Stimulated activated CD4-positive, alpha-beta T cell treated with anti-CD3 and anti-CD28 coated beads, Interleukin-15, amount 100 ng/mL, for 48 hours (primary cell): ENCODE measurements at places on chromosomes 7 and 10.

DNA sequence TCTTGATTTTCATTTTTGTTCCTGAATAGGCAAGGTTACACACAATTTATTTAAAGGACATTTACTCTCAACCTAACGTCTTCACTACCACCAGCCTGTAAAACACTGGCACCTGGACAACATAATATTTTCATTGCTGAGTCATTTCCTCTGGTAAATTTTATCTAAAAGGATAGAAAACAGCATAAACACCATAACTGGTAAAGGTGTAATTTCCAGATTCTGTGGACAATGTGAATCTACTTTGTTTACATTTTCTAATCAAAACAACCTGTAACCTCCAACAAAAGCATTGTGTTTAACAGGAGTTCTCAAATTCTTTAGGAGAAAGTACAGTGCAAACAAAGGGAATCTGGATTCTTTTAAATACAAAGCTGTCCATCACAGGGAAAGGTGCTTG lies 472.0 kb upstream of the AKR1E2 start:
- no peak for DNase-seq

DNA sequence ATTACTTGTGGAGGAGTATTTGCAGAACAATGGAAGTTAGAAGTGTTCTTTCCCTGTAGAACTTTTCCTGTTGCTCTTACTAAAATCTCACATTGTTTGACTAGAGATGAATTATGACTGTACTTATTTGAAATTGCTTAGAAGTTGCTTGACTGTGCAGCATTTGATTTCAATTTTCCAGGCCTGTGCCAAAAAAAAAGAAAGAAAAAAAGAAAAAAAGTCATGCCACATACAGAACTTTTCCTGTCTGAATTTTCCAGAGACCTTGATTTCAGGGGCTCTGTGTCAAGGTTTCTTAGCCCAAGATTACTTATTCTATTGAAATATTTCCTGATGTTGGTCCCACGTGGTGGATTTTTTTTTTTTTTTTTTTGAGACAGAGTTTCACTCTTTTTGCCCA lies 3.5 kb upstream of the FAM171A1 start:
- no peak for DNase-seq

- DNase-seq, result no peak
These were observed 120.3 kb downstream of the ITIH5 start for GRCh38 chr10:7546385-7546967.

- peak; percentile 7 for DNase-seq
These were observed 924 bp downstream of the BMPR1A start for GRCh38 chr10:86757113-86757972.

GRCh38 chr7:116548506-116548905 lies 23.7 kb downstream of the CAV1 start:
- no peak for DNase-seq

DNA sequence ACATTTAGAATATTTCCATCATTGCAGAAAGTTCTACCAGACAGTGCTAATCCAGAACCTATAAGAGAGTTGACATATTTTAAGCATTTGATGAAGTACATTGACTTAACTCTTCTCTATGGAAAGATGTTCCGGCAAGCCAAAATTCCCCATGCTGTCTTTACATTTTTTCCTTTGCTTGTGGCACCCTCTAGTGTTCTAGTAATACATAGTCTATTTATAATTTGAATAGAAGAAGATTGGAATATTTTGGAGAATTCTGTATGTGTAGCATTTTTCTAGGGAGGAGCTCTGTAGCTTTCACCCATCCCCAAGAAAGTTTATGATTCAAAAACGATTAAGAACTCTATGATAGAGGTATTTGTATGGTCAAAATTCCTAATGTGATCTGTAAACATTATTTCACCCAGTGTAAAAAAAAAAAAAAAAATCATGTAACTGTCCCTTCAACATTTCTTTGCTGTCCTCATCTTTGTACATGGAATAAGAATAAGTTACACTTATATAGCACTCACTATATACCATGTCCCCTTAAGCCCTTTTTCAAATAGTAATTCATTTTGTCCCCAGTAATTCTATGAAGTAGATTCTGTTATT lies 33.2 kb downstream of the NRF1 start:
- DNase-seq, result no peak

DNA sequence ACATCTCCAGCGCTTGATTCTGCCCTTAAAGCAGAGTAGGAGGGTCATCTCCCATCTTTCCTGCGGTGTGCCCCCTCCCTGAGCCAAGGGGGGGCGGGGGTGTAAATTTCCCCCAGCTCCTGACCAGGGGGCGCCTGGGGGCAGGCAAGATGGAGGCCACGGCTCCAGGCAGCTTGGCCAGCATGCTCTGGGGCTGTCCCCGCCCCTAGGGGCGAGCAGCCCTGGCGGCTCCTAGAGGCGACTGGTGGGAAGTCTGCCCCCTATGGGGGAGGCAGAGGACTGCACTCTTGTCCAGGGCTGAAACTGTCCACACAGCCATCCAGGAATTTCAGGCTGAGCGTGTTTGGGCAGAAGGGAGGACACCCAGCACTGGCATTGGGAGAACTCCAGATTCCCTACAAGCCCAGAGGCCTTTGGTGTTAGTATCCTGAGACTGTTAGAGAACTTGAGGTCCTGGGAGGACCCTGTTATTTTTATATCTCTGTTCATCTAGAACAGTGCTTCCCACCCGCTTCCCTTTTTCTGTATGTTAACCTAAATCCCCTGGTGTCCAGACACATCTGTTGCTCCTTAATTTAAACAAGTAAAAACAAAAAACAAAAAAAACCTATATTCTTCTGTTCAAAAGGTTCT lies 4.6 kb downstream of the STRA8 start:
- DNase-seq, result no peak

DNA sequence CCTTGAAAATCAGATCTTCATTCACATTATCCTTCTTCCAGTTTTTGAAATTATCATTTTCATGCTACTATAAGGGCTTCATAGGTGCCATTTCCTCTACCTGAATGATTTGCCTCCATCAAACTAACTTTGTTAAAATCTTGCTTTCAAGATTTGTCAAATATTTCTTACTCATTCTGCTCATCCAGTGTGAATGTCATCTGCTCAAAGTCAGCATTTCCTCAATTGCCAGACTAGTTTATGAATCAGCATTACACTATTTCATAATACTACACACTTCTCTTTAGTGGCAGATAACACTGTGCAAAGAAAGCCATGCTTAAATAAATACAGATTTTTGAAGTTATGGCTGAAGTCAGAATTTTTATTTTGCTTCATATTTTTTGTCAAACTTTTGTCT lies 21.3 kb upstream of the LIPF start:
- DNase-seq, result no peak

DNA sequence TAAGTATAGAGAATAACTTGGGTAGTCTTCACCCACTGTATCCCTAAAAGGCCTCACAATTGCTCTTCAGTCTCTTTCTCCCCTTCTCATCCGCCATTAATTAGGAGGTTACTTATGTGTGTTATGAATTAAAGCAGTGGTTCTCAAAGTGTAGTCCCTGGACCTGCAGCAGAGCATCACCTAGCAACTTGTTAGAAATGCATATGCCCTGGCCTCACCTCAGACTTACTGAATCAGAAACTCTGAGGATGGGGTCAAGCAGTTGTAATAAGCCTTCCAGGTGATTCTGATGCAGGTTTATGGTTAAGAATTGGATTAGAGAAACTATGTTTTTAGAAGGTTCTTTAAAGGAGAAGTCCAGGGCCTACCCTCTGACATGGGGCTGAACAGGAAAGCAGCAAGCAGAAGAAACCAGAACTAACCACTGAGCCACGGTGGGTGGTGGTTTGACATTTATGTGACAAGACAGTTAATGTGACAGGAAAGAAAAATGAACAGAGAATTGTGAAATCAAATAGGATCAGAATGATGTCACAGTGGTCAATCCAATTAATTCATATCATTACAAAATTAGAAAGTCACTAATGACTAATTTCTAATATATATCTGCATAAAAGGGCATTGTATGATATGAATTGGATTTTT lies 37.6 kb downstream of the ENTPD1 start:
- no peak for DNase-seq

- DNase-seq, result no peak
These were observed 1041.8 kb downstream of the GATA3 start for GRCh38 chr10:9096288-9096687.

DNA sequence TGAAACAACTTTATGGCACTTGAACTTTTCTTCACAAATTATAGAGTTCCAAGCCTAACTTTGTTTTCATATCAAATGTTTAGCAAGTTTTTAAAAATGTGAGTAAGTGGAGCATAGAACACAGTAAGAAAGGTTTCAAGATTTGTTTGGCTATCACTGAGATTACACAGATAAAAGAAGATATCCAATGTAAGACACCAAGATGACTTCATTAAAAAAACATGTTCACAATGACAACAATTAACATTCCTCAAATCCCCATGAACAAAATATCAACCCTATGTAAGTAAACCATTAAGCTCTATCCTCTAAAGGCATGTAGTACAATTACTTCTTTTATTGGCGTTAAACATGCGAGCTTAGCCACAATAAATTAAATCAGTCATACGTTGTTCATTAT lies 129.7 kb downstream of the RELN start:
- DNase-seq, result no peak

DNA sequence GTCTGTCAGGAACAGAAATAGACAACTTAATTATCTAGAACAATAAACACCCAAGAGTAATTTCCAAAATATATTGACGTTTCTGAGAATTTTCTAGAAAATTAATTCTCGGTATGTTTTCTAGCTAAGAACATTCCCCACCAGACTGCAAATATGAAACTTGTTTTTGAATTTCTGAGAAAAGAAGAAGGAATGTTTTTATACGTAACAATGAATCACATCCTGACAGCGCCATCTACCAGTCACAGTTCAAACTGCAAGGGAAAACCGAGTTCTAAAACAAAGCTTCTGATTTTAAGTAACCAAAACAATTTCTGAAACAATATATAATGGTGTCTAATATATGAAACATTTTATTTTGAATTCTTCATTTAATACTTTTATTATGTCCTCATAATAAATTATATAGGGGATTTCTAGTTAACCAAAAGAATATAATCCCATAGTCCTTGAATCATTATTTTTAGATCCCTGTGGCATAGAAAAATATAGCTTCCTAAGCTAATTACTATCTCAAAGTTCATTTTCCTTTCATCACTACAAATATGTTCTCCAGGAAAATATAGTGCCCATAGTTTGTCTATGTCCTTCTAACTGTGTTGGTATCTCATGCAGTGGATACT lies 34.5 kb upstream of the MEOX2 start:
- DNase-seq, result no peak

- no peak for DNase-seq
These were observed 379.1 kb downstream of the ADRA2A start for GRCh38 chr10:111455776-111456426.

GRCh38 chr10:108404155-108404554 lies 1239.6 kb upstream of the SORCS1 start:
- DNase-seq, result no peak

- no peak for DNase-seq
These were observed 43.2 kb downstream of the PNLIPRP3 start for GRCh38 chr10:116470768-116471415.
